HS-5 (cell line): ENCODE measurements at places on chromosomes 3 and 15.

DNA sequence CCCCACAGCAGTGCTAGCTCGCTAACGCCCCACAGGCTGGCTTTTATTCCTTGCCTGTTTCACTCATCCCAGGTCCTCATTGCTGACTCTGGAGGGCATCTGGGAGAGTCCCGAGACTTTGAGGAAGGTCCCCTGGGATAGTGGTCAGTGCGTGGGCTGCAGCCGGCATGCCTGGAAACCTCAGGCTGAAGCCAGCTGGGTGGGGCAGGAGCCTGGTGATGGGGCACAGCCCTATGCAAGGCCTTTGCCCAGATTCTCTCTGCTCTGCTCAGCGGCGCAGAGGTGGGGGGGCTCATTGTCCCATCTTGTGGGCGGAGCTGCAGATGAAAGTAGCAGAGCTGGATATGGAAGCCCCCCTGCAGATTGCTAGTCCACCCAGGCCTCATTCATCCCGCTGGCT lies 55.7 kb upstream of the SMAD6 start:
- DNase-seq, result no peak

- DNase-seq, result no peak
These were observed 381.2 kb upstream of the WNT5A start for GRCh38 chr3:55868347-55868746.

DNA sequence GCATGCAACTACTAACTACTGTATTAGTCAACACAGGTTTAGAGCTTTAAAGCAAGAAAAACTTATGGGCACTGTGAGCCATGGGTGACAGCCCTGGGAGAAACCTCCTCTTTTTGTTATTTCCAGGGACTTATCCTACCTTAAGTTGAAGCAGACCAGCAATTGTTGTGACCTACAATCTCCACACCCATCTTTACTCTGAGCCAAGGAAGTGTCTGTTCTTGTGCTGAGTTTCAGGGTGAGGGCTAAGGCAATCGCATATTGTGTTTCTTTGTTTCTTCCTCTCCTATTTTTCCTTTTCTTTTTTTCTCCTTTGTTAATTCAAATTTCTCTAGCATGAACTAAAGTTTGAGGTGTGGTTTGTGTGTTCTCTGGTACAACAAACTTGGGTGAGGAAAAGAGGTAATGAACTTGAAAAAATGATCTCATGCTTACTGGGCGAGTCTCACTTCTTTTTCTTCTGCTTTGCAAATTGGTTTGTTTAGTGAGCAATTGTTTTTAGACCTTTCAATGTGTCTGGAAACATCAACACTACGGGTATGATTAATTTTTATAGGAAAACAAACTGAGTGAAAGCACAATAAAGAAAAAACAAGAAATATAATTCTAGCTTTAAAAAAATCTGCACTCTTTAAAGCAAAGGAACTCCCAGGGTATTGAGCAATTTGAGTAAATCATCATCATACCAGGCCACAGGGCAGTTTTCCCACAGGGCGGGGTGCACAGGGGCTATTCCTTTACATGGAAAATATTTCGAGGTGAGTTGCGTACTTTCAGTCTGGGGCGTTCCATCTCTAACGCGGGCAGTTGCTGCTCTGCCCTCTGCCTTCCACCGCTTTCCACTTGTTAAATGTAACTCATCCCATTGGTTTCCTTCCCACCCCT lies 2.7 kb downstream of the UPK1B start:
- no peak for DNase-seq

- DNase-seq, result no peak
These were observed 54.3 kb upstream of the CCR4 start for GRCh38 chr3:32897001-32897601.

GRCh38 chr3:16030342-16030741 lies 144.1 kb upstream of the GALNT15 start:
- DNase-seq, result no peak

DNA sequence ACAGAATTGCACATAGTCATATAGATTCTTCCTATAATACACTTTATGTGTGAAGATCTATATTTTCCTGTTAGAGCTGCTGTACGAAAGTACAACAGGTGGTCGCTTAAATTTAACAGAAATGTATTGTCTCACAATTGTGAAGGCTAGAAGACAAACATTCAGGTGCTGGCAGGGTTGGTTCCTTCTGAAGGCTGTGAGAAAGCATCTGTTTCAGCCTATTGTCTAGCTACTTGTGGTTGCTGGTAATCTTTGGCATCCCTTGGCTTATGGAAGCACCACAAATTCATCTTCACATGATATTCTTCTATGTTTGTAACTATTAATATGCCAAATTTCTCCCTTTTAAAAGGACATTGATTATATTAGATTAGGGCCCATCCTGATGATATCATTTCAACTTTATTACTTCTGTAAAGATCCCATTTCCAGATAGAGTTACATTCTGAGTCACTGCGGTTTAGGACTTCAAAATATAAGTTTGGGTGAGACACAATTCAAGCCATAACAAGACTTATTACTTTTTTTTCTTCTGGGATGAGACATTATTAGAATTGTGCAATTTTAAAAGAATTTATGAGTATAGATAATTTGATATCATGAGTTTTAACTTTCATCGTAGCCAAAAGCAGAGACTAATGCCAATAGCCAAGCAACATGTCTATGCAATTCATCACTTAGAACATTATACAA lies 248.1 kb upstream of the BCHE start:
- DNase-seq, result peak; percentile 19

DNA sequence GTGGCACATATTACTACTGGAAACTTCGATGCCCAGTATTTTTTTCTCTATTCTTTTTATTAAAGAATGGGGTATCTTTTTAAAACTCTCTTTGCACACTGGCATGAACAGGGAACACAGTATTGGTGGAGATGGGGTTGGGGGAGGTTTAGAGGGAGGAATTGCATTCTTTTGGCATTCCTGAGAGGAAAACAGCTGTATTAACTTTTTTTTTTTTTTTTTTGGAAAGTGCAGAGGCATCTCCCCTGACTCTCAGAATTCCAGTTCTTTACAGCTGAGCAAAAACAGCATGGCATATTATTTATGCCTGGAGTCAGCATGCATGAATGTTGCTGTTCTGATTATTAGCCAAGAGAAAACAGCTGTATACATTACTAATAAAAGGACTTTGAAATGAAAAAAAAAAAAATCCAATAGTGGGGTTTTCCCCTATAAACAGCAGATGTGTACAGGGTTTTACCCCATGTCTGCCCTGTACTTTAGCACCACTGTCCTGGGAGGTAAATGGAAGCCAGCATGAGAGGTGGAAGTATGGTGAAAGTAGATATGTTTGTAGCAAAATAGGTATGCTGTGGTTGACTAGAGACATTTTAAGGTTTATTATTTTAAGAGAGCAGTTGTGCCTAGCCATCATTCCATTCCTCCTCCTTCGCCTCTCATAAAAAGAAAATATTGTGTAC lies 132.2 kb downstream of the FNDC3B start:
- no peak for DNase-seq

DNA sequence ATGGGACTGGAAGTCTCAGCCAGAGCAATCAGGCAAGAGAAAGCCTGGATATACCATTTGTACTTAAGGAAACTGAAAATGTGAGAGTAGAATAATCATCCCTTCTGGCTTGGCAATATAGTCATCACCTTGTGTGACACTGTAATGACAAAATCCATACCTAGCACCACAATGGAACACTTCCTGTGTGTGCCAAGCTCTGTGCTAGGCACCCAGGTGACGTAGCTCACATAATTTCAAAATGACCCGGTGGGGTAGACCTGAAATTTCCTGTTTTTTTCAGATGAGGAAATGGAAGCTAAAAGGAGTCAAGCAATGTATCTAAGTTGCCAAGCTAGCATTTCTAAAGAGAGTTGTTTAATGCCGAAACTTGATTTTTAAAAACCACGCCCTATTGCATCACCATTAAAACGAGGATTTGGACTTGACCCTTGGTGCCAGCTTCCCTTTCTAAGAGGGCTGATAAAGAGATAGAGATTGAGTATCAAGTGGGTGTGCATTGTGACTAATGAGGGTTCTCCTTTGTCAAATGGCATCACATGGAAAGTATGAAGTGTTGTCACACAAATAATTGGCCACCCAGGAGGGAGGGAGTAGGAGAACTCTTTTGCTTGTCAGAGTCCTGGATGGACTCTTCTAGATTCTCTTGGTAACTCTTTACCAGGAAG lies 141.3 kb upstream of the PDZRN3 start:
- no peak for DNase-seq

- DNase-seq, result no peak
These were observed 25.0 kb downstream of the MIX23 start for GRCh38 chr3:122357828-122358702.

GRCh38 chr3:18892047-18892446 lies 256.3 kb upstream of the KCNH8 start:
- DNase-seq, result no peak

GRCh38 chr15:98668566-98669308 lies 20.4 kb downstream of the IGF1R start:
- no peak for DNase-seq

- no peak for DNase-seq
These were observed 42.1 kb downstream of the NR2F2 start for GRCh38 chr15:96372554-96372953.

DNA sequence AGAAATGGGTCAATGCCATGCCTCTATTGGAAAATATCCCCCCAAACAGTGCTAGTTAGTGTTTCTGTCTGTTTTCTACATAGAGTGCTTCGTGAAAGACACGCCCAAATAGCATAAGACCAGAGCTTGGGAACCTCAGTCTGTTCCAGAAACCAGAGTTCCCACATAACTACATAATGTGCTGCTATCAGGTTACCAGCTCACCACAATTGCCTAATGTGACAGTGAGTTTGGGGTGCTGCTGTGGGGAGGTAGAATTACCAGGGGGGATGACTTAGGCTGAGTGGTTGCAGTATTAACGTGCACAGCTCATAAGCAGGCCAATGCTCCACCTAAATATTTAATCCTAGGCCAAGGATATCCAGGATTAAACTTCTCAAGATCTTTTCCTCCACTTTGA lies 39.2 kb downstream of the DUT start:
- DNase-seq, result no peak

GRCh38 chr3:128056258-128056657 lies 4.0 kb downstream of the SEC61A1 start:
- no peak for DNase-seq

- no peak for DNase-seq
These were observed 514.6 kb upstream of the CNTN3 start for GRCh38 chr3:75129101-75129500.

- DNase-seq, result no peak
These were observed 56.0 kb upstream of the FAM3D start for GRCh38 chr3:58722561-58722960.

GRCh38 chr15:68765602-68766368 lies 54.9 kb downstream of the ANP32A start:
- no peak for DNase-seq

- peak; percentile 48 for DNase-seq
These were observed 48.1 kb upstream of the EPHB3 start for GRCh38 chr3:184513276-184514170.

GRCh38 chr3:100317912-100318311 lies 16.6 kb upstream of the NIT2 start:
- DNase-seq, result no peak

DNA sequence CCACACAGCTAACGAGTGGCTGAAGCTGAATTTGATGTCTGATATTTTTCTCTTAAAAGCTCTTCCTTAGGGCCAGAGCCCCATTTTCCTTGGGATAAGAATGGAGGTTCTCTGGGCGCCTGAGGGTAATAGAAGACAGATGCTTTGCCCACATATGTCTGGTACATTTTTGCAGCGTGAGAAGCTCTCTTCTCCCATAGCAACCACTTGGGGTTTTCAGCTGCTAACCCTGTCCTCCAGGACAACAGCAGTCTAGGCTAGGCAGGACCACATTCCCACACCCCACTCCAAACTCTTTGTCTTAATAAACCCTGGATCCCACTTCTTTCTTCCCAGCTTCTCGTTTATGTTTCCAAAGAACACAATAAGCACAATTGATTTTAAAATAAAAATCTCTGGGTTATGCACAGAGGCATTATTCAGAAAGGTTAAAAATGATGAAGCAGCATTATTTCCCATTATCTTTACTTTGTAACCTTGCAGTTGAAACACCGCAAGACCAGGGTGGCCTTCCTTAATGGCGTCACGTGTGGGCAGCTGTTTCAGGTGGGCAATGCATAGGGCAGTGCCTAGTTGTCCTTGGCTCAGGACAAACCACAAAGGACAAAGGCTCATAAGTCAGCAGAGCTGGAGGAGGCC lies 56.5 kb upstream of the NTRK3 start:
- no peak for DNase-seq

DNA sequence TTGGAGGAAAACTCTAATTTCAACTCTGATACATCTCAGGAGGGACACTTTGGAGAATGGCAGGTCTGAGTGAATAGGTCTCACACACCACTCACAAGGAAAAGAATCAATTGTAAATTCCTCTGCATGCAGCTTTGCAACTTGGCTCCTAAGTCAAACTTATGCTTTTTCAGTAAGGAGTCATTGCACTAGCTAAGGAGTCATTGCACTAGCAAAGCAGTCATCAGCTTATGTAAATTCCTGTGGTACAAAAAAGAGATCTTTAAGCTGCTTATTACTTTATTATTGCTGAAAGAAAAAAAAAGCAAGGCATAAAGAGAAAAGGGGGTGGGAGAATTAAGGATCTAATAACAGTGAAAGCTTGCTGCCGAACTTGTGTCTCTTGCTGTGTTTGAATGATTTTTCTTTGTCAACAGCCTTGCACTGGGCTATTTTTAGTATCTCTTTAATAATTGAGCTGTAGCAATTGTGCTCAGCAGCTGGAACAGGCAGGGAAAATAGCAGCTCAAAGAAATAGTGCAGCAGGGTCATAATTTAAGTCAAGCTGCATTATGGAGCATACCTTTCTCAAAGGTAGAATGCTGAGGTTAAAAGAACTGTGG lies 154.3 kb upstream of the ARPP21 start:
- DNase-seq, result no peak

DNA sequence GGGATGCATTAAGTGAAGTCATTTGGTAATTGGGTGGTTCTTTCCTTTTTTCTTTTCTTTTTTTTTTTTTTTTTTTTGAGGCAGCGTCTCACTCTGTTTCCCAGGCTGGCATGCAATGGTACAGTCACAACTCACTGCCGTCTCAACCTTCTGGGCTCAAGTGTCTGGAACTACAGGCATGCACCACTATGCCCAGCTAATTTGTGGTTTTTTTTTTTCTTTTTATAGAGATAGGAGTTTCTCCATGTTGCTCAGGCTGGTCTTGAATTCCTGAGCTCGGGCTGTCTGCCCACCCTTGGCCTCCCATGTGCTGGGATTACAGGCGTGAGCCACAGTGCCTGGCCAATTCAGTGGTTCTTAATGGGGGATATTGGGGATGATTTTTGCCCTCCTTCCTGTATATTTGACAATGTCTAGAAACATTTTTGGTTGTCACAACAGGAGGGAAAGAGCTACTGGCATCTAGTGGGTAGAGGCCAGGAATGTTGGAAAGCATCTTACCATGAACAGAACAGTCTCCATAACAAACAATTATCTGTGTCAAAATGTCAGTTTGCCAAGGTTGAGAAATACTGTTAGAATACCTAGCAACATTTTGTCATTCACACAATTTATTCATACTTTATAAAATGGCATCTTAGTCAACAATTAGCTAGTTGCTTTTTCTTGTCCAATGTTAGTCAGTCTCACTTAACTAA lies 79.4 kb upstream of the CNTN3 start:
- no peak for DNase-seq

GRCh38 chr3:31234145-31234544 lies 298.6 kb upstream of the STT3B start:
- DNase-seq, result no peak

- DNase-seq, result peak; percentile 69
These were observed 3.7 kb upstream of the B3GALNT1 start for GRCh38 chr3:161108840-161109239.

- no peak for DNase-seq
These were observed 16.0 kb downstream of the DZIP3 start for GRCh38 chr3:108605491-108605890.

GRCh38 chr3:71060536-71060935 lies 523.0 kb downstream of the FOXP1 start:
- DNase-seq, result no peak

- DNase-seq, result no peak
These were observed 13.7 kb downstream of the MAP1A start for GRCh38 chr15:43531018-43531670.
